ENCODE measurements at places on chromosomes 12 and 14.

DNA sequence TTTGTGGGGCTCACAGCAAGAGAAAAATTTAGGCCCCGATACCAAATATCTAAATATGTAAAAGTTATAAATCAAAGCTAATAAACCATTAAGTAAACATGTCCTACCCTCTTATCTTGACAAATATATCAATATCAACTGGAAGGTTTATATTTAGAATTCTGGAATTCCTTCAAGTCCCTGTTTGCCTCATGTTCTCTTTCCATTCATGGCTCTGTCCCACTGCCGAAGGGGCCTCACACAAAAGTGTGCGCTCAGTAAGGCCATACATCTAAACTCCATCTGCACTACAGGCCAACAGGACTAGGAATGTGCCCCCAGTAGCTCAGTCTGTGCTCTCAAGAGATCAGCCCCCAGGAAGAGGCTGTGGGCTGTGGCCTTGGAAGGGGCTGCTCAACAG lies 10.6 kb upstream of the ATP5MC2 start:
- no peak for DNase-seq

DNA sequence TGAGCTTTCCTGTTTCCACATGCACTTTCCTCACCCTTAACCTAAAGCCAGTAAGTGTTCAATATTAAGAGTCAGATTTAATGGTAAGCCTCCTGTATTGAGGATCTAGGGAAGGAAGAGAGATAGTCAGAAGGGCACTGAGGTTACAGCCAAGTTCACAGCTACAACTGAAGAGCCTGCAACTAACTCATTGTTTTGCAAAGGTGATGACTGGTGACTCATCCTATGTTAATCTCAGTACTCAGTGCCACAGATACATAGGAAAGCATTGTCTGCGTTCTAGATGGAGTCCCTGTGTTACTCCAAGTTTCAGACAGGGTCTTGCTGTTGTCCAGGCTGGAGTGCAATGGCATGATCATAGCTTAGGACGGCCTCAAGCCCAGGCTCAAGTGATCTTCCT lies 157.0 kb upstream of the RBM19 start:
- no peak for DNase-seq

DNA sequence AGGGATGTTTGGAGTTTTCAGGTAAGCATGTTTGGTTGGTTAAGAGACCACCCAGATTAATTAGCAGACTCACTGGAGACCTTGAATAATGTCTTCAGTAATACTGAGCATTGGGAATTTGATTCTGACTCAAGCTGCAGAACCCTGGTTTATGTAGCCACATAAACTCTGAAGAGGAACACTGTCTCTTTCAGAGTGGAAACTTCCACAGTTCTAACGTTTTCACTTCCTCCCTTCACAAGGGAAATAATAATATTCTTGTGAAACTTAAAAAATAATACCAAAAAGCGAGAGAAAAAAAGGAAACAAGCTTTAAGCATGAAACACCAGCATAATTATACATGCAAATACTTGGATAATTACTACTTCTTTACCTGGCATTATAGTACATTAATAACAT lies 40.0 kb upstream of the ST8SIA1 start:
- DNase-seq = no peak

GRCh38 chr14:20413744-20414082 lies 412 bp upstream of the TEP1 start:
- no peak for DNase-seq

- no peak for DNase-seq
Observed at GRCh38 chr12:113537046-113537750, 65.5 kb upstream of the LHX5 start.

- DNase-seq = no peak
Observed at GRCh38 chr12:97306147-97306546, 156.5 kb upstream of the RMST start.

- DNase-seq = no peak
Observed at GRCh38 chr14:76877871-76878270, 51.7 kb downstream of the LRRC74A start.

DNA sequence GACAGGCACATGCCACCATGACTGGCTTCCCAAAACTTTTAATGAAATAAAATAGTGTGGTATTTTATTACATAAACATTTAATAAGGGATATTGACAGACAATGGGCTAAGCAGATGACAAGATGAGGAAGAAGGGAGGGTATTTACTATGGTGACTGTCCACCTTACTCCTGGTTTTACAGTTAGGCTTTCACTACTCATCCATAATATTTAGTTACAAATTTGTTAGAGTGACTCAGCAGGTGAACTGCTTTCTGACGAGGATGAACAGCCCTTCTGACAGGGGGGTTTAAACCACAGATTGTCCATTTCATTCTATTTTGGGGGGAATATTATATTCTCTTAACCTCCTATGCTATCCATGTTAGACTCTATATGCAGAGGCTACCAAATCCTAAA lies 3.6 kb upstream of the PALS1 start:
- no peak for DNase-seq

- DNase-seq = no peak
Observed at GRCh38 chr14:51291016-51291415, 51.0 kb downstream of the TMX1 start.

GRCh38 chr12:95976416-95976832 lies 19.7 kb downstream of the HAL start:
- DNase-seq = no peak

GRCh38 chr12:114672817-114673168 lies 11.2 kb downstream of the TBX3 start:
- DNase-seq = no peak

DNA sequence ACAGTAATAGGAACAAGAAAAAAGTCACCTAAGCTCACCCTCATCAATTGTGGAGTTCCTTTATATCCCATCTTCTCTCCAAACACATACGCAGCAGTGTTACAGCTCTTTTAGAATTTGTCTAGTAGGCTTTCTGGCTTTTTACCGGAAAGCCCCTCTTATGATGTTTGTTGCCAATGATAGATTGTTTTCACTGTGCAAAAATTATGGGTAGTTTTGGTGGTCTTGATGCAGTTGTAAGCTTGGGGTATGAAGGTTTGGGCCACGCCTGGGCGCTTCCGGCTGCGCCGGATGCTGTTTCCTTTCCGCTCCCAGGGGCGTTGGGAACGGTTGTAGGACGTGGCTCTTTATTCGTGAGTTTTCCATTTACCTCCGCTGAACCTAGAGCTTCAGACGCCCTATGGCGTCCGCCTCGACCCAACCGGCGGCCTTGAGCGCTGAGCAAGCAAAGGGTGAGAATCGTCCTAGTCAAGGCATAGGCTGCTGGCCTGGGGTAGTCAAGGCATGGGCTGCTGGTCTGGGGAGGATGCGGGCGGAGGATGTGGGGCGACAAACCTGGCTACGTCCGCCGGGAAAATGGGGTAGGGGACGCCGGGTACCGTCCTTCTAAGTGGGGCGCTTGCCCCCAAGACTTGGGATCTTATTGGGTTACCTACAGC lies at the start of the genes C12orf57 and RNU7-1:
Gene C12orf57, plus strand, starts transcription at position 301 of the 659 bp plus-strand sequence. Its CDS starts 100 bp downstream, at position 401.
Gene RNU7-1, plus strand, starts transcription at position 95 of the 659 bp plus-strand sequence.
- DNase-seq = no peak

DNA sequence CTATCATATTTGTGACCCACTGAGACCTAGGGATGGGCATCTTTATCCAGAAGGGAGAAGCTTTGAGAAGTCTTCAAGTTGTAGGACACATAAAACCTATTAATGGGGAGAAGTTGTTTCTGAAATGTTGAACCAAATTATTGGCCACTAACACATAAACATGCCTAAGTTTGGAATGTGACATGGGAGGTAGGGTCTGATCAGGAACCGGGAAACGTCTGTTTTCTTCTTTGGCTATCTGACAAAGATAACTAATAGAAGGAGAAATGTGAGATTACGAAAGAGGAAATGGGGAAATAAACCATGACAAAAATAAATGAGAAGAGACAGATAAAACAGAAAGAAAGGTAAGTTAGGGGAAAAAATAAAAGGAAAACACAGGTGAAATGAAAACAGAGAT lies 425.2 kb downstream of the EGLN3 start:
- DNase-seq = no peak

DNA sequence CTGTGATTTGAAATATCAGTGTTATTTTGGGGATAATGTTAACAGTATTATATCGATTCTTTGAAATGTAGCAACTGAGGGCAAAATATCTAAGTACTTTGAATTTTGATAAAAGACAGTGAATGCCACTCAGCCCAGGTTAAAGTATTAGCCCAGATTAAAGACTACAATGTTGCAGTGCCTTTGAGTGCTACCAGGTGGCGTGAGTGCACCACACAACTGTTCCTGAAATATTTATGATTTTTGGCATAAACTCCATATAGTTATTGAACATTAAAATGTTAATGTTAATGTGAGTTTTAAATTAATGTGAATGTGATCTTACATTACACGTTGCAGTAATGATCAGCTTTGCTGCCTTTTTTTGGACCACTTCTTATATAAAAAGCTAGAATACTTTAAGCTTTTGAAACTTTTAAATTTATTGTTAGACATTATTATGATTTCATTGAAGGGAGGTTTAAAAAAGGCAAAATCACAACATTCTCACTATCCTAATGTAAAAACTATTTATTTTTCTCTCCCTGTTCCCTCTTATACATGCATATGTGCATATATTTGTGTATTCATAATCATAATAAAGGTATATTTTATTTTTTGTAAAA lies 22.5 kb downstream of the MRPS35 start:
- DNase-seq = no peak

DNA sequence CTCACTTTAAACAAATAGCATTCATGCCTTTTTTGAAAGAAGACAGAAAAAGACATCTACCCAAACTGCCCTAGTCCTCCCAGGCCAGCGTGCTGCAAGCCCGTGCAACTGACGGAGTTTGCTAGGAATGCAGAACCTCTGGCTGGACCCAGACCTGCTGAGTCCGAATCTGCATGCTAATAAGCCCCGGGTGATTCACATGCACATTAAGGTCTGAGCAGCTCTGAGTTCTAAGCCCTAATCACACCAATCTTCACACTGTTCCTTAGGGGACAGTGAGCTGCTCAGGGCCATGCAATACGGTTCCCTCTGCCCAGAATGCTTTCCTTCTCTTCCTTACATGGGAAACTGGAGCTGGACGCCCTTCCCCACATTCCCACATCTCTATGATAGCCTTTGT lies 25.2 kb downstream of the HAL start:
- DNase-seq = no peak

GRCh38 chr12:21502164-21502496 lies 541 bp downstream of the GOLT1B start:
- DNase-seq = no peak

DNA sequence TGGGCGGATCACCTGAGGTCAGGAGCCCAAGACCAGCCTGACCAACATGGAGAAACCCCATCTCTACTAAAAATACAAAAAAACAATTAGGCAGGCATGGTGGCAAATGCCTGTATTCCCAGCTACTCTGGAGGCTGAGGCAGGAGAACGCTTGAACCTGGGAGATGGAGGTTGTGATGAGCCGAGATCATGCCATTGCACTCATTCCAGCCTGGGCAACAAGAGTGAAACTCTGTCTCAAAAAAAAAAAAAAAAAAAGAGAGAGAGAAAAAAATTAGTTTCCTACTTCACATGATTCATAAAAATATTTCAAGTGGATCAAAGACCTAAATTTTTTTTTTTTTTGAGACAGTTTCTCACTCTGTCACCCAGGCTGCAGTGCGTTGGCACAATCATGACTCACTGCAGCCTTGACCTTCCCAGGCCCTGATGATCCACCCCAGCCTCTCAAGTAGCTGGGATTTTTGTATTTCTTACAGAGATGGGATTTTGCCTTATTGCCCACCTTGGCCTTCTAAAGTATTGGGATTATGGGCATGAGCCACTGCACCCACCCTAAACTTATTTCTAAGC lies 24.9 kb downstream of the FCF1 start:
- DNase-seq = no peak

- DNase-seq = no peak
Observed at GRCh38 chr12:107360033-107360432, 266.7 kb upstream of the CRY1 start.

- no peak for DNase-seq
Observed at GRCh38 chr14:104011824-104012517, 69.6 kb upstream of the RD3L start.

- no peak for DNase-seq
Observed at GRCh38 chr14:81137316-81137715, 83.4 kb downstream of the GTF2A1 start.

DNA sequence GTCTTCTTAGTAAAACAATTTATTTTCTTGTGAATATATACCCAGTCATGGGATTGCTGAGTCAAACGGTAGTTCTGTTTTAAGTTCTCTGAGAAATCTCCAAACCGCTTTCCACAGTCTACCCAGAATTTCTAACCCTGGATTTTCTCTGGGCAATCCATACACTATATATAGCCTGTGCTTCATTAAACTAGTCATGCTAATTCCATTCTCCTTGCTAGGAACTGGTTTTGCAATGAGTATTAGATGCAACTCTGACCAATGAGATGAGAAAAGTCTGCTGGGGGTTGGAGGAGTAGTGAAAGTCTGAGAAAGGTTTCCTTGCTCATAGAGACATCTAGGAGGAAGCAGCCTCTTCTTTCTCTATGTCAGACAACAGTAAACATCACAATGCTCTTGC lies 196.1 kb upstream of the CDKN3 start:
- no peak for DNase-seq

DNA sequence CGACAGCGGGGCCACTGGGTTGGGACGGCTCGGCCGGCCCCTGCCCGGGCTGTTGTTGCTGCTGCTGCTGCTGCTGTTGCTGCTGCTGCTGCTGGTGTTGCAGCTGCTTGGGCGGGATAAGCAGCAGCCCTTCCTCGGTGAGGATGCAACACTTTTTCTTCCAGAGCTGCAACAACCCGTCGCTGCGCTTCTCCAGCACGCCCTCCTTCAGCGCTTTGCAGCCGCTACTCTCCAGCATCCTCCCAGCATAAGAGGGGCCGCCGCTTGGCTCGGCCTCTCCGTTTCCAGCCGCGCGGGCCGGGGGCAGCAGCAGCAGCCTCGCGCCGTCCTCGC lies 529 bp downstream of the PHLDA1 start:
- no peak for DNase-seq

DNA sequence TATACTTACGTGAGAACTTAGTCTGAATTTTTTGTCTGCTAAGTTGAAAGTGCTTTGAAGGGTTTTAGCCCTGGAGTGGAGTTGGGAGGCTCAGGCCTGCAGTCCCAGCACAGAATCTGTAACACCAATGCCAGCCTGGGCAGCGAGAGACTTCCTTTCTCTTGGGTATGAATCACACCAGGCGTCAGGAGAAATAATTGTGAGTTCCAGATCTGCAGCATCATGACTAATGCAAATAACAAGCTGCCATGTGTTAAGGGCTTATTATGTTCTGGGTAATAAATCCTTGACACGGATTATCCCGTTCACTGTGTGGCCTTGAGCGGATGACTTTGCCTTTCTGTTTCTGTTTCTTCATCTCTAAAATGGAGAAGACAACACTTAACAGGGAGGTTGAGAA lies 70.6 kb downstream of the B4GALNT3 start:
- DNase-seq = no peak

DNA sequence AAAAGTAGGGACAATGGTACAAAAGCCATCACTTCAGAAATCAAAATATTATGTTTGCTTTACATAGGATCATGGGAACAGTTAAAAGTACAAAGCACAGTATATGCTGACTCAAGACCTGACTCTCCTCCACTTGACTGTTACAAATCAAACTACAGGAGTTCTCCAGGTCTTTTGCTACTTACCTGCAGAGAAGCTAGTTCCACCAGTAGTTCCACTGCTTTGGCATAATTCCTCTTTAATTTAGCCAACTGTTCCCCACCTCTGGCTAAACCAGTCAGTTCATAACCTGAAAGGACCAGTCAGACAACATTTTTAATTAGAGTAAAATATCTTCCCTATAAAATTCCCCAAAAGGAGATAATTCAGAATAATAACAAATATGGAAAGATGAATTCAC lies 14.0 kb downstream of the ATP6V1D start:
- no peak for DNase-seq

GRCh38 chr12:94942663-94943062 lies 60.8 kb downstream of the NDUFA12 start:
- DNase-seq = no peak

GRCh38 chr12:84594157-84594556 lies 318.4 kb downstream of the SLC6A15 start:
- DNase-seq = no peak

Measured in H1 (cell line).